NCI-H226 (cell line): ENCODE measurements at places on chromosomes 2 and 18.
A peak's percentile ranks its signal among the peaks of the same experiment; 100 is the strongest.

- DNase-seq, result no peak
Observed at GRCh38 chr2:40123746-40124145, 328.1 kb downstream of the SLC8A1 start.

GRCh38 chr18:52907543-52908308, 567.7 kb downstream of the DCC start:
- DNase-seq, result no peak

DNA sequence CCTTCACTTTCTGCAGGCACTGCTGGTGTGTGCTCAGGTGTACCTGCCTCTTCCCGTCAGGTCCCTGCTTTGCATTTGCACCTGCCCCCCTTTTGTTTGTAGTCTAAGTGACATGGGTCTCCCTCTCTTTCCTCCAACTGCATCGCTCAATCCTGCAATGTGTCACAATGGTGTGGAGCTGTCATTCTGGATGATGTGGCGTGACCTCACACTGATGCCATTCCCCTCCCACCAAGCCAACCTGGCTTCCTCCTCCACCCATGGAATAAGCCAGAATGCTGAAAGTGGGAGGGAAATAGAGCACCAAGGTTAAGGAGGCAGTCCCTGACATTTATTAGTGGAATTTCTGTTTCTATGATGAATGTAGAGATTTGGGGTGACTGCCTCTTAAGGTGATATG, 156.7 kb downstream of the ZBTB7C start:
- no peak for DNase-seq

- DNase-seq, result no peak
Observed at GRCh38 chr2:2000724-2001061, 256.4 kb upstream of the PXDN start.

- DNase-seq, result no peak
Observed at GRCh38 chr2:27089111-27089954, 2.8 kb downstream of the KHK start.

DNA sequence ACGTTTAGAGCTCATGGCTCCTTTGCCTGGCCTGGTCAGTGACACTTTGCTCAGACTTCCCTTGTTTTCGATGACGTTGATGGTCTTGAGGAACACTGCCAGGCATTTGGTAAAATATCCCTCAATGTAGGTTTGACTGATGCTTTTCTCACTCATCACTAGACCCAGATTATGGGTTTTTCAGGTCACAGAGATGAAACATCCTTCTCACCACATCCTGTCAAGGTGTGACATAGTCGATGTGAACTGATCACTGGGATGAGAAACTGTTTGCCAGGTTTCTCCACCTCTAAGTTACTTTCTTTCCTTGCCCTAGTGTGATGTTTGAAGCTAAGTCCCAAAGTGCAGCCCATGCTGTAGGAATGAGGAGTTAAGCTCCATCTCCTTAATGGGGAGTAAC, 81.5 kb downstream of the AFF3 start:
- DNase-seq, result no peak

GRCh38 chr2:205665791-205666190, 16.5 kb upstream of the NRP2 start:
- DNase-seq, result no peak

GRCh38 chr2:153106802-153107477, 371.6 kb downstream of the RPRM start:
- no peak for DNase-seq

DNA sequence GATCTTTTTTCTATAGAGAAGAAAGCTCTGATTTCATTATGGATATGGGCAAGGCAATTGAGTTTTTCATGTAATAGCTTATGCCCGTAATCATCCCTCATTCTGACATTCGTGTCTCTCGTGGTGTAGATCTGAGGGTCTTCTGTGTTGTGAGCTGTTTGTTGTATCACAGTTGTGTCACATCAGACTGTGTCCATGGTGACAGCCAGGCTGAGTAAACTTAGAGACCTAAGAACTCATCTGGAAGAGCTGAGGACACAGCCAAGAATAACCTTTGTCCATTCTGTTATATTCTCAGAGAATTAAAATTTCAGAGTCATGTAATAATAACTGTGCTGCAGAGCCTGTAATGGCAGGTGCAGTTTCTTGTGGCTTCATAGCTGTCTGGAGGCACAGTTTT, 116.5 kb downstream of the ATP9B start:
- no peak for DNase-seq

DNA sequence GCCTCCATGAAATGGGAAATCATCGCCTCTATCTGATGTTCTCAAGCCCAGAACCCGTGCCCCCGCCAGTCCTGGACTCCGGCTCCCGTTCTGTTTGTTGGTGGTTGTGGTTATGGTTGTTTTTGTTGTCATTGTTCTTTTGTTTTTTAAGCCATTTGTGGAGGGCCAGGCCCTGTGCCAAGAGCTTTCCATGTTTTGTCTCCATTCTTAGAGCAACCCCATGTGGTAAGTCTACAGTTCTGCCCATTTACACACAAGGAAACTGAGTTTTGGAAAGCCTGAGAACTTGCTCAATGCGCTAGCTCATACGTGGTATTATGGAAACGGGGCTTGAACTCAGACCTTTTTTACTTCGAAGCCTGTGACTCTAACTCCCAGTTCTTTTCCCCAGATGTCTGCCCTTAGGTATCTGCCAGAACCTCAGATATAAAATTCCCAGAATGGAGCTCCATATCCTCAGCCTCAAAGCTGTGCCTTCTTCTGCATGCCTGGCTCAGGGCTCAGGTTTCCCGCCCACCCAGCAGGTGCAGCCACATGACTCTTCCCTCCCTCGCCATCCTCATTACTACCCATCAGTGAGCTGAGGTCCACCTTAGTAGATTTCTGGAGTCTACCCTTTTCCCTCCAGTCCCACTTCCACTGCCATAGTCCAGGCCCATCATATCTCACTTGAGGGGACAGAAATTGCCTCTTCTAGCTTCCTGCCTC, 194.1 kb downstream of the KLHL29 start:
- no peak for DNase-seq

GRCh38 chr18:63965716-63966330, 4.1 kb upstream of the SERPINB8 start:
- DNase-seq, result no peak

GRCh38 chr2:237171396-237171795, 85.7 kb downstream of the COPS8 start:
- DNase-seq, result peak; percentile 76

DNA sequence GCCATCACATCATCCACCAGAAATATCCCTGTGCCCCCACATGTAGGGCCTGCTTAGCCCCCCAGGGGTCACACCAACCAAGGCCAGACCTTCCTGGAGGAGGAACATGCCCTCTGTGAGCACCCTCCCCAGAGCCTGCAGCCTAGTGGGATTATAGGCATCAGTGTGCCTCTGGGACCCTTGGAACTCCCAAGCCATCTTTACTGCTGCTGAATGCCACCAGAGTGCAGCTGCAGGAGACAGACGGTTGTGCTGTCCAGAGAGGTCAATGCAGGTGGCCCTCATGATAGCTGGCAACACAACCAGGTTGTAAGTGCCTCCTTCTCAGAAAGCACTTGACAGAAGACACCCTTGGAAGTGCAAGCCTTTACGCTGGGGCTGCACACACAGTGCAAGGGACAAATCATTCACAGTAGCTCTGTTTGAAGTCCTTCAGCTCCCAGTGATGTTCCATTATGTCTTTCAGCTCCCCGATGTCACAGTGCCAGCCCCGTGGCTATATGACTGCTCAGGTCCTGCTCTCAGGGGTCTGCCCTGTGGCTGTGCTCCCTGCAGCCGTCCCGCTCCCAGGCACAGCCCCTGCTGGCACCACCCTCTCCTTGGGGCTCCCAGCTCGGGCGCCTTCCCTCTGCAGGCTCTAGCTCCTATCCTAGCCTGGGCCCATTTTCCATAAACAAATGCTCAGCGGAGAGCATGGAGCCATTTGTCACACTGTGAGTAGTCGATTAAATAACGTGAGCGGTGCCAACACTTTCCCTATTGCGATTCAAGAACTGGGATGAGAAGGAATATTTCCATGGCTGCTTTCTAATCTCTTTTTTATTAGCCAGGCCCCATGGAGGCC, 65.1 kb downstream of the EDAR start:
- no peak for DNase-seq

- DNase-seq, result no peak
Observed at GRCh38 chr2:120231564-120231973, 8.4 kb upstream of the TMEM185B start.

DNA sequence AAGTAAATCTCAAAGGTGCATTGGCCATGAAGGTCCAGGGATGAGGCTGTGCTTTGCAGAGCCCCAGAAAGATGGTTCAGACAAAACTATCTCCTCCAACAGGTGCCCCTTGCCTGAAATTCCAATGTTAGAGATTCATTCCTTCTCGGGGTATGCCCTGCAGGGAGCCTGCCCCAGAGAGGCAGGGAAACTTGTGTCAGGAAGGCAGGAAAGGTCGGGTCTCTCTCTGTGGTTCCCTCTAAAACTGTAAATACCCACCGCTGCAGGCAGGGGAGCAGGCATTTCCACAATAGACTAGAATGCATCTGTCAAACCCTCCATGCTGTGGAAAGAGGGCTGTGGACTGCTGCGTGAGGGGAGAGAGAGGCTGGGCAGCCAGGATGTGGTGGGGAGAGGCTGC, 207.8 kb upstream of the SMAD2 start:
- DNase-seq, result peak; percentile 57

- DNase-seq, result peak; percentile 15
Observed at GRCh38 chr18:1483385-1483784, 578.7 kb downstream of the ADCYAP1 start.

GRCh38 chr18:74478880-74479279, 17.3 kb upstream of the CNDP2 start:
- DNase-seq, result no peak

DNA sequence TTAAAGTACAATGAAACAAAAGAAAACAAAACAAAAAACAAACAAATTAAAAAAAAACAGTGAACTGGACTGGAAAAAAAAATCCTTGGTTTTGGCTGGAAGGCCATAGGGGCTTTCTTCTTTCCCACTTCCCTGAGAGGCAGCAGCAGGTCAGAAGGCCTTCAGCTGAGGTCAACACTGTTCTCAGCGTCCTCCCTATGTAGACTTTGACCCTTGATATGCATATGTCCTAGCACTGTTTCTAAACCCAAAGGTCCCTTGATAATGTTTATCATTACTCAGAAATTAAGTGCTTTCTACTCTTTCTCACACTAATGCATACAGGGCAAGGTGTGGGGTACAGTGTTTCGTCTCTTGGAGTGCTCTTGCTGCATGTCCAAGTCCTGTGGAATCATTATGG, 75.6 kb upstream of the WDSUB1 start:
- no peak for DNase-seq

- DNase-seq, result no peak
Observed at GRCh38 chr18:63997041-63997440, 27.2 kb downstream of the SERPINB8 start.

- DNase-seq, result no peak
Observed at GRCh38 chr2:207463433-207463832, 66.3 kb upstream of the CREB1 start.

DNA sequence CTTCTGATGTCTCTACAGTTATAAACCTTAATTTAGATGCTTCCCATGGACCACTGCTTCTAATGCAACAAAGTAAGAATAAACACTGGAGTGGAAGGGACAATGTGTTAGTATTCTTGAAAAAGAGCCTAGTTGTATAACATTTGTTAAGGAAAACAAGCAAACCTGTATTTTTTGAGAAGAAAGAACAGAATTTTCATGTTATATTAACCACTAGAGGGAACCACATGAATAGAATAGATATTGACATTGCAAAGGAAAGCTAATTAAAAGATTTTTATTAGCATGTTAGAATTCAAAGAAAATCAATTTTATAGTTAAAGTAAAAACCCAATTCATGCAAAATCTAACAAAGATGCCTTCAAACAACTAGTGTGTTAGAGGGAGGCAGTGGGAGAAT, 151.2 kb upstream of the BARD1 start:
- no peak for DNase-seq

GRCh38 chr2:215884451-215885087, 128.8 kb downstream of the MREG start:
- no peak for DNase-seq

DNA sequence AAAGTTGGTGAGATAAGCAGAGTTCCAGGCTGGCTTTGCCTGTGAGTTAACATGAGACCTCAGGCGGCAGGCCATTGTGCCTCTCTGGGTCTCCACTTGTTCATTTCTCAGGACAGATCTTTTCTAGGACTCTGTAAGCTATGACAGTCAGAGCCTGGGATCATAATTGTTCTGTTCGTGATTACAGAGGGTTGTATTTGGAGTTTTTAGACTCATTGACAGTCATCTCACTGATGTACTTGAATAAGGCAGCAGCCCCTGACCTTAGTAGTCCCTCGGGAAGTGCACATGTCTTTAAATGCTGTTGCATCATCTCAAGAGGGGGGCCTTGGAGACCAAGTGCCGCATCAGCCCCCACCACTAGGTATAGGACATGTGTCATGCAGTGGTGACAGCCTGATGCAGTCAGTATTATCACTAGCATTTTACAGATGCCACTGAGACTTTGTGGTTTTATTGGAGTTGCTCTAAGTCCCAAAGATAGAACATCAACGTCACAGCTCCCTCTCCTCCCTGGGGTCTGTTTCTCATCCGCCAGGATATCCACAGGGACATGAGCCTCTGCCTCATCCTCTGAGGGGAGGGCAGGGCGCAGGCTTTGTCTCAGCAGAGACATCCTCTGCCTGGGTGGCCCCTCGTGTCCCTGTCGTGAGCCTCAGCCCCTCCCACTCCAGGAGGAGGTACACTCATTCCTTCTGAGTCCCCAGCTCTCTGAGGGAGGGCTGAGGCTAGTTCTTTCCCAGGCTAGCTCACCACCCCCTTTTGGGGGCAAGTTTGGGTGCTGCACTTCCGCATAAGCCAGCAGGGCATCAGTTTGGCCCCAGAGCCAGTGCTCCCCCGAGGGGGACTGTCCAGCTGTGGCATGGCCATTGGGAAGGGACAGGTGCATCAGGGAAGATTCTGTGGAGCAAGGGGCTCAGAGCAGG, 14.1 kb downstream of the GLI2 start:
- no peak for DNase-seq

GRCh38 chr2:231583982-231584381, 8.7 kb upstream of the TEX44 start:
- DNase-seq, result no peak

GRCh38 chr2:191811807-191812602, 34.9 kb downstream of the CAVIN2 start:
- peak; percentile 37 for DNase-seq

- DNase-seq, result peak; percentile 59
Observed at GRCh38 chr18:57624988-57625387, 3.4 kb upstream of the NARS1 start.

- no peak for DNase-seq
Observed at GRCh38 chr2:174925046-174925784, 80.0 kb downstream of the CHN1 start.

DNA sequence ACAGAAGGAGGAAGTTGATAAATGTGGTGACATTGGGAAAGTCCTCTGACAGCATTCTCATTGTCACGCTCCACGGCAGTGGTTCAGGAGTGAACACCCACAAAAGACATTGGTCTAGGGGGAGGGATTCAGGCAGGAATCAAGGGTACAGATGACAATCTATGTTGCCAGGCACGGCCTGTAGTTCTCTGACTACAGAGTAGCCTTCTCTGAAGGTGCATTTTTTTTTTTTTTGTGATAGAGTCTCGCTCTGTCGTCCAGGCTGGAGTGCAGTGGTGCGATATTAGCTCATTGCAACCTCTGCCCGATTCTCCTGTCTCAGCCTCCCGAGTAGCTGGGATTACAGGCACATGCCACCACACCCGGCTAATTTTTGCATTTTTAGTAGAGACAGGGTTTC, 7.4 kb upstream of the MOB1A start:
- DNase-seq, result no peak
